ENCODE measurements at places on chromosomes 13 and 19.

GRCh38 chr13:92355213-92355612 lies 871.4 kb upstream of the GPC6 start:
- DNase-seq: no peak

- DNase-seq: no peak
Measured at GRCh38 chr19:33368074-33368864, 5.2 kb upstream of the CEBPG start.

GRCh38 chr19:12769689-12770088 lies 5.7 kb downstream of the HOOK2 start:
- no peak for DNase-seq

GRCh38 chr13:98142380-98143156 lies at the start of gene FARP1:
Gene FARP1, plus strand, starts transcription at chr13:98143094. Its CDS starts 70,149 bp downstream, at chr13:98213243.
- DNase-seq: peak; percentile 72

- DNase-seq: no peak
Measured at GRCh38 chr19:47699360-47699917, 13.8 kb upstream of the EHD2 start.

DNA sequence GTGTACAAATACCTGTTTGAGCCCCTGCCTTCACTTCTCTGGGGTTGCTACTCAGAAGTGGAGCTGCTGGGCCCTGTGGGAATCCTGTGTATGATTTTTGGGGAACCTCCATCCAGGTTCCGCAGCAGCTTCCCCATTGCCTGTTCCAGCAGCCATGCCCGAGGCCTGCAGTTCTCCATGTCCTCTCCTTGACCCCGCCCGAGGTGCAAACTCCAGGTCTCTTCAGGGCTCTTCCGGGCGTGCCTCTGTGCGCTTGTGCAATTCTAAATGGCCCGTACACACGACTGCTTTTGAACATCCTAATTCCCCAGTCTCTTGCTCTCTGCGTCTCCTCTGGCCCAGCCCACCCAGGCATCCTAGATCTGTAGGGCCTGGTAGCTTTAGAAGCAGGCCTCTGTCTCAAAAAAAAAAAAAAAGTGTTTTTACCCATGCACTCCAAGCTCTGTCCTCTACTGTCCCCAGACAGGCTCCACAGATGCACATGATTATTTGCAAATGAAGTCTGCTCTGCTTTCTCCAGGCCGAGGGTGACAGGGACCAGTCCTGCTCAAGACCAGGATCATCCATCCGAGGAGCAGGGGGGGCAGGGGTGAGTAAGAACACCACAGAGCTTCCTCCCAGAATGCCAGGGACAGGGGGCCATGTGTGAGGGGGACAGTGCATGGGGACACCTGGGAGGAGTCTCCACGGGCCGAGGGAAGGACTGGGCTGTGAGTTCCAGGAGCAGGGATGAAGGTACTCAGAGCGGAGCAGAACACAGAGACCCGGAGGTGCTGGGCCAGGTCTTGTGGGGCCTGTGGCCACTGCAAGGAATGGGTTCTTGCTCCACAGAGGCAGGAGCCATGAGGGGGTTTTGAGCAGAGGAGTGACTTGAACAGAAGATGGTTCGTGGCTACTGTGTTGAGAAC lies 51.7 kb downstream of the SLC7A9 start:
- DNase-seq: no peak

DNA sequence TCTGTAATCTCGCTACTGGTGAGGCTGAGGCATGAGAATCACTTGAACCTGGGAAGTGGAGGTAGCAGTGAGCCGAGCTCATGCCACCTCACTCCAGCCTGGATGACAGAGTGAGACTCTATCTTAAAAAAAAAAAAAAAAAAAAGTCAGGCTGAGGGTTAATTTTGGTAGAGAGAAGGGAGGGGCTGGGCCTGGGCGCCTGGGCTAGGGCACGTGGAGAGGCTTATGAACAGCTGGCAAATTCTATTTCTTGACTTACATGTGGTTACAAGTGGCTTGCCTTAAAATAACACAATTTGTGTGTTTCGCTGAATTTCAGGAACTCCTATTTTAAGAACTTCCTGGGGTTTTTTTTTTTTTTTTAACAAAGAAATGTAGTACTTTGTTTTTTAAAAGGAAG lies 47.6 kb upstream of the MAP3K10 start:
- DNase-seq: no peak

DNA sequence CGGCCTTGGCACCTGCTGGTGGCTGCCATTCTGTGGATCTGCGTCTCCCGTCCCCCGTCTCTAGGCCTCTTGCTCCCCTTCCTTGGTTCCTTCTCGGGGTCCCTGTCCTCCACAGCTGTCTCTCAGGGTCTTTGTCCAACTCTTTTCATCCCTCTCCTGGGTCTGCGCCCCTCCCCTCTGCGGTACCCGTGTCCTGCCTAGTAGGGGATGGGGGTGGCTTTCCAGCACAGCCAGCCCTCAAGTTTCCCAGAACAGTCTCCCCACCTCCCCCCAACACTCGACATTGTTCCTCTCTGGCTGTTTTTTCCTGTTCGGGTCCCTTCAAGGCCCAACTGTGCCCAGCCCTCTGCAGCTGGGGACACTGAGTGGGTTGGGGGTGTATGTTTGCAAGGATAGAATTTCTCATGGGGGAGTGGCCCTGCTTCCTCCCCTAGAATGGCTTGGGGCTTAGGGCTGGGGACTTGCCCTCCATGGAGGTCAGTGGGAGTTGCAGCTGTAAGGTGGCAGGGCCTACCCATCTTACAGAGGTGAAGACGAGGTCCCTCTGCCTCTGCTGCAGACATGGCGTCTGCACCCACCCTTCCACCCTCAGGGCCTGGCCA lies 762 bp upstream of the ADM5 start:
- DNase-seq: no peak

GRCh38 chr13:98576963-98577835 lies at the start of gene STK24:
Gene STK24, minus strand, starts transcription at chr13:98577107. Its CDS starts 321 bp downstream, at chr13:98576786.
- no peak for DNase-seq

DNA sequence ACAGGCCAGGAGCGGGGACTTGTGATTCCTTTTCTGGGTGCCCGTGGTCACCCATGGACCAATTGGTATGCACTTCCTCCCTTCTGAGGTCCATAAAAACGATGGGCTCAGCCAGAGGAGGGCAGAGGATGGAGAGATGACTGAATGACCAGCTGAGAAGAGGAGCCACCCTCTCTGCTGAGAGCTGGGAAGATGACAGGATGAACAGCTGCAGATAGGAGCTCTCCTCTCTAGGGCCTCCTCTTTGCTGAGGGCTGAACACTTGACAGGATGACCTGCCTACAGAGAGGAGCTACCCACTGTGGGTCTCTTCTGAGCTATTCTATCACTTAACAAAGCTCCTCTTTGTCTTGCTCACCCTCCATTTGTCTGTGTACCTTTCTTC lies 4.1 kb downstream of the IGFL4 start:
- no peak for DNase-seq

DNA sequence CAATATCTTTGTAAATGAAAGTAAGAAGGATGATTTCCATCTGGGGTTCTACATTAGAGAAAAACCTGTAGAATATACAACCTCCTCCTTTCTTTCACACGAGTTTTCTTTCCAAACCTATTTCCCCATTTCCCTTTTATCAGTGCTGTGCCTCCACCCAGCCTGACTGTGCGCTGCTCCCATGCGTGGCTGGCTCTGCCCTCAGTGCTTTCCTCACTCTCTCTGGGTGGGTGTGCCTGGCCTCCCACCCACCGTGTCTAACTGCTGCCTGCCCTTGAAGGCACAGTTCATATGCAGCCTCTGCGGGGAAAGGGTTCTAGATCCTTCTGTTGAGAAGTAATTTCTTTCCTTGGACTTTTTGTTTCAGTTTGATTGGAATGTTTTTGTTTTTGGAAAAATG lies 70.7 kb downstream of the PCCA start:
- DNase-seq: no peak

DNA sequence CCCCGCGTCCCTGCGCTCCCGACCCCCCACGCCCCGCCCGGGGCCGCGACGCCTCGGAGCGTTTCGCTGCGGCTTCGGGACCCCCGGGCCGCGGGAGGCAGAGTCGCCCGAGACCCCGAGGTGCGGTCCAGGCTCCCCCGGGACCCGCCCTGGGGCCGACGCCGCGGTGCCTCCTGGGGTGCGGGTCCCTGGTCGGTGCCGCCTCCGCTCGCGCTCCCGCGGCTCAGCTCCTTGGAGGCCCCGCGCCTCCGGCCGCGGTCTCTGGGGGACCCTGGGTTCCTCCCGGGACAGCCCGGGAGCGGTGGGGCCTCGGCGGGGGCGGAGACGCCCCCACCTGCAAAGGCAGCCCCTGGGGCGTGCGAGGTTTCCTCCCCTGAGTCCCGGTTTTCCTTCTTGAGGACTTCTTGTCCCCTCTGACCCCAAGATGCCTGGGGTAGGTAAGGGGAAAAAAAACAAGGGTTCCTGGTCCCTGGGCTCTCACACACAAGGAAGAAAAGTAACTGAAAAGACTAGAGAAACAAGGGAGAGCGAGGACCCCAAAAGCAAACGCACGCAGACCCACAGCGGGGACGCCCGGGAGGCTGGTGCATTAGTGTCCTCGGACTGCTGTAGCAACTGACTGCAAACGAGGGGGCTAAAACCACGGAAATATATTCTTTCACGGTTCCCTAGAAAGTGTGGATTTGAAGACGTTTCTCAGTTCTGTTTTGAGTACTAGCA lies 740 bp downstream of the ZNF555 start:
- no peak for DNase-seq

DNA sequence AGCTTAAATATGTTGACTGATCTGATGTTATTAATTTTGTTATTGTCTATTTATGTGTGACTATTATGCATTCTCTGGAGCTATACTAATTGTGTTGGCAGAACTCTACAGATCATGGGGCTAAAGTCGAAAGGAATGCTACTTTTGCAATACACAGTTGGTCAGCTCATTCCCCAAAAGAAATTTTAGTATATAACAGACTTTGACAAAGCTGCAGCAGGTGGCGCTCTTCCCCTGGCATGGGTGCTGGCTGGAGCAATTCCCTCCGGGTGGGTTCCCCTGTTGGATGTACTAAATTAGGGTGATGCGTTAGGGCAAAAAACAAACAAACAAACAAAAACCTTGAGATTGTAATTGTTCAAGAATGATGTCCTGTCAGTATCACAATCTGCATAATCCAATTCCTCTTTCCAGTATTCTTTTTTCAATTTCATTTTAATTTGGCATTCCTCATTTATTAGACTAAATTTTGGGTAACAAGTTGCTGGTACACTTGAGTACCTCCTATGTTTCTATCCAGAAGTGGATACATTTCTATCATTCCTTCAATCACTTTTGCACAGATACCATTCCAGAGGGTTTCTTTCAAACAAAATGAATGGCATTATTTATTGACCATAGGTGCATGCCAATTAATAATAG lies 322.8 kb upstream of the EDNRB start:
- no peak for DNase-seq

DNA sequence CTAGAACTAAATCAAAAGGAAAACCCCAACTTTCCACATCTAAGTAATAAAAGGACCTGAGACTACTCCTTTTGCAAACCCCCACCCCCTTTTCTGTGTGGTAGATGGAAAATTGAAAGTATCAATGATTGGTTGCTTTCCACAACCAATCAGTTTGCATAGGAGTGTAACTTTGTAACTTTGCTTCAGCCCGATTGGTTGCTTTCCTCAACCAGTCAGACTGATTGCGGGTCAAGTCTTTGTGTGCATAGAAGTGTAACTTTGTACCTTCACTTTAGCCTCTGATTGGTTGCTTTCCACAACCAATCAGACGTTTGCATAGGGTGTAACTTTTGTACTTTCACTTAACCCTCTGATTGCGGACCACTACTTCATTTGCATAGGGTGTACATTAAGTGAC lies 8.0 kb upstream of the B3GLCT start:
- DNase-seq: no peak

- no peak for DNase-seq
Measured at GRCh38 chr13:112255550-112256120, 120.5 kb upstream of the SPACA7 start.

DNA sequence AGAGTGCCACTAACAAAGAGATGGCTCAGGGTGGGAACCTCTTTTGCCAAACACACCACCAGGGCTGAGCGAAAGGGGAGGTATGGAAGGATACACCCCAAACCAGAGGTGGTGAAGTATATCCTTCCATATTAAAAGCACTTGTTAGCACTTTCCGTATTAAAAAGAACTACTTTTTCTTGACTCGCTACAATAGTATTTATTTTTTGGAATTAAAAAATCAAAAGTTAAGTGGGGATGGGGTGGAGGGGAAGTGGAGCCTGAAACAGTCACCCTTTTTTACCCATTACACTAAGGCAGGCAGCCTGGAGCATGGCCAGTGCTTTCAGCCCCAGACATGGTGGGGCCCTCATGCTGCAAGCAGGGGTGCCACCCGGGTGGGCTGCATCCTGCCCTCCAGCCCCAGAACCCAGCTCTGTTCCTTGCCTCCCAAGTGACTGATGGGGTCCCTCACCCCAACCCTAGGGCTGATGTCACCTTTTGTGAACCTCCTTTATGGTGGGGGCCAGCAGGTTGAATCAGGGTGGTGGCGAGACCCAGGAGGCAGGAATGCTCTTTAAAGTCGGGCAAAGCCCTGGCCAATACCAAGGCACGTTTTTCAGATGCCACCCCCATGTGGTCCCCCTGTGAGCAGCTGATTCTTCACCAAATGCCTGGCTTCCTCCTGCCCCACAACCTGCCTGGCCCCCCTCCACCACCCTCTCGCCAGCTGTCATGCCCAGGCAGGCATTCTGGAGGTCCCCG lies 31.0 kb downstream of the LYL1 start:
- DNase-seq: no peak

DNA sequence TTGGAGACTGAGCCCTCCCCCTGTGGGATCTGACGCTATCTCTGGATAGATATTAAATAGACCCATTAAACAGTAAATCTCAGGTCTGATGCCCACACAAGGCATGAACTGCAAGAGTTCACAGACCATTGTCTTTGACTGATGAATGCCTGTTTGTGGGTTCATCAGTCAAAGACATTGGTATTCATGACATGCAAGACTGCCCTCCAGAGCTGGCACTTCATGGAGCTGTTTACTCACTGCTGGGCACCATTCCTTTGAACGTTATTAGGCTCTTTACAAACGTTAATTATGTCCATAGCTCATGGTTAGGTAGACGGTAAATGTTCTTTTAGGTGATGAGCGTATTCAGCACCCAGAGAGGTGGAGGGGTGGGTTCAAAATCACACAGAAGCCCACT lies 111.8 kb upstream of the PABPC3 start:
- DNase-seq: no peak

DNA sequence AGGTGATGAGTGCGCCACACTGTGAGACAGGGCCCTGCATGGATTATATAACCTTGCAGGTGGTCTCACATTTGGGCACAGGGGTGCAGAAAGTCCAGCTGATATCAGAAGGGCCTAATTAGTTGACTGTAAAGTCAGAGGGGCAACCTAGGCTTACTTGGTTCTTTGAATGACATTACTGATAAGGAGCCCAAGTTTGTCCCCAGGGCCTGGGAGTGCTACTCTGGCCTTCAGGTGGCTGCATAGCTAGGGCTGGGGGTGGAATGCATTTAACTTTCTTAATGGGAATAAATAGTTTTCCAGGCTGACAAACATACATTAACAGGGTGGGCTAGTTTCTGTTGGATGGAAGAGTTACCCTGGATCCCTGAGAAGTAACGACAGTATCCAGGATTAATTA lies 3.3 kb downstream of the WDR87 start:
- DNase-seq: no peak

DNA sequence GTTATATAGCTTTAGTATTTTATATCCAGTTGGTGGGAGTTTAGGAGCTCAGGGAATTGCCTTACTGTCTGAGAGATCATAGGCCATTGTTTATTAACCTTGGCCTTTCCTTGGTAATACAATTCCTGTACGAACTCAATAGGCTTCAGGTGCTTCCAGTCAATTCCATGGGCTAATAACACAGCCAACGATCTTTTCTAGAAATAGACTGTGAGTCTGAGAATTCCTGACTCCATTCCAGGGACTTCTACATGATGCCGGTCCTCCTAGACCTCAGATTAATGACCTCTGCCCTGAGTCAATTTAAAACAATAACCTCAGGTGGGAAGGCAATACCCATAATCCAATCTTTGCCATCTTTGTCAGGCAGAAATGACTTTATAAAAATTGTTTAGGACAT lies 39.6 kb upstream of the KLF12 start:
- DNase-seq: no peak

Measured in C1 segment of cervical spinal cord (tissue), 14 donors.